GM18507 (cell line): ENCODE measurements at places on chromosomes 5 and 9.

GRCh38 chr5:96200641-96201040 lies 232.4 kb downstream of the PCSK1 start:
- DNase-seq: no peak

GRCh38 chr5:131769336-131769735 lies 27.5 kb downstream of the FNIP1 start:
- DNase-seq: no peak

DNA sequence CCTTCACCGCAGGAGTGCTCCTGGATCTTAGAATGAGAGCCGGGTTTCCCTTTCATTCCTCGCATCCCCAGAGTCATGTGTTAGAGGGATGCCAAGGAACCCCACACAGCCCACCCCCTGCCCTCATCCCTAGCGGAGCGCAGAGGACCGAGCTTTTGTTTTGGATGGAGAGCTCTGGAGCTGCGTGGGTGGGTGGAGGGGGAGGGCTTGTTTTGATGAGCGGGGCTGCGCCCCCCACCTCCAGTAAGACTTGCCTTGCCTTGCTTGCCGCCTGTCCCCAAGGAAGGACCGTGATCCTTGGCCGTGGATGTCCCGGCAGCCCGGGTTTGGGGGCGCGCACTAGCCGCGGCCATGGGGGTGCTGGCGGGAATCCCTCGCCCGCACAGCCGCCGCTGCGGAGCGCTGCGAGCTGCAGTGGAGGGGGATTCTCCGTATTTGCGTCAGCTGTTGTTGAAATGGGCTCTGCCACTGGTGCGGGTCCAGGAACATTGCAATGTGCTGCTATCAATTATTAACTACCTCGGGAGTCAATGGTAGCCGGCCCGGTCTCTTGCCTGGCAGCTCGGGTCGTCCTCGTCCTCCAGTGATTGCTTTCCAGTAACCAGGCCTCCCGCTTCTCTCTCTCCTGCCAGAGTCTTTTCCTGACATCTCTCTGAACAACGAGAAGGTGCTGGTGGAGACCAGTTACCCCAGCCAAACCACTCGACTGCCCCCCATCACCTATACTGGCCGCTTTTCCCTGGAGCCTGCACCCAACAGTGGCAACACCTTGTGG lies 1.0 kb downstream of the EGR1 start:
- DNase-seq: no peak

- DNase-seq: peak; percentile 43
Observed at GRCh38 chr5:160506006-160507004, 84.7 kb downstream of the PTTG1 start.

DNA sequence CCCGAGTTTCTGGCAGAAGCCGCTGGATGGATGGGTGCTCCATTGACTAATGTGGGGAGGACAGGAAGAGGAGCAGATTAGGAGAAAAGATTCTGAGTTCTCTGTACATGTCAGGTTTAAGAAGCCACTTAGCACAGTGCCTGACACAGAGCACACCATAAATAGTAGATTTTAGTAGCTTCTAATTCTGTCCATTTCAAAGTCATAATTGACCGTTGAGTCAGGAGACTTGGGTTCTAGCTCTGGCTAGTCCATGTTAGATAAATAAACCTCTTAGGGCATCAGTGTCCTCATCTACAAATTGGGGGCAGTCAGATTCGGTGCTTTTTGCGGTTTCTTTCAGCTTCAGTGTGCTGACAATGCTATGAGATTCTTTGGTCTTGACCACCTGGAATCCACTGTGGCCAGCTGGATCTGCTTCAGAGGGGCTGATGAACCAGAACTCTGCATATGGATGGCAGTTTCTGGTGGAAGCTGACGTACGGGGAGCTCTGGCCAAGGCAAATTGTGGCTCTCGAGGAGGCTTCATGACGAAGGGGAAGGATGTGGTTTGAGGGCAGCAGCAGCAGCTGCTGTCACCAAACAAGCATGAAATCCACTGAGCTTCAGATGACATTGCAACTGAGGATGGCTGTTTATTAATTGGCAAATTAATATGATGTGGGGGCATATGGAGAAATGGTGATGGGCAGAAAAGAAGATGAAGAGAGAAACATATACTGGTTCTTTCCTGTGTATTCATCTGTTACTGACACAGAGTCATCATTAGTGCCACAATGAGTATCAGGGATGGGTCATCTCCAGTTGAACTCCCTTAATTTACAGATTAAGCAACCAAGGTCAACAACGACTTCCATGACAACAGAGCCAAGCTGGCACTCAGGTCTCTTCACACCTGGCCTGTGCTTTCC lies 134.4 kb downstream of the AOPEP start:
- peak; percentile 68 for DNase-seq

DNA sequence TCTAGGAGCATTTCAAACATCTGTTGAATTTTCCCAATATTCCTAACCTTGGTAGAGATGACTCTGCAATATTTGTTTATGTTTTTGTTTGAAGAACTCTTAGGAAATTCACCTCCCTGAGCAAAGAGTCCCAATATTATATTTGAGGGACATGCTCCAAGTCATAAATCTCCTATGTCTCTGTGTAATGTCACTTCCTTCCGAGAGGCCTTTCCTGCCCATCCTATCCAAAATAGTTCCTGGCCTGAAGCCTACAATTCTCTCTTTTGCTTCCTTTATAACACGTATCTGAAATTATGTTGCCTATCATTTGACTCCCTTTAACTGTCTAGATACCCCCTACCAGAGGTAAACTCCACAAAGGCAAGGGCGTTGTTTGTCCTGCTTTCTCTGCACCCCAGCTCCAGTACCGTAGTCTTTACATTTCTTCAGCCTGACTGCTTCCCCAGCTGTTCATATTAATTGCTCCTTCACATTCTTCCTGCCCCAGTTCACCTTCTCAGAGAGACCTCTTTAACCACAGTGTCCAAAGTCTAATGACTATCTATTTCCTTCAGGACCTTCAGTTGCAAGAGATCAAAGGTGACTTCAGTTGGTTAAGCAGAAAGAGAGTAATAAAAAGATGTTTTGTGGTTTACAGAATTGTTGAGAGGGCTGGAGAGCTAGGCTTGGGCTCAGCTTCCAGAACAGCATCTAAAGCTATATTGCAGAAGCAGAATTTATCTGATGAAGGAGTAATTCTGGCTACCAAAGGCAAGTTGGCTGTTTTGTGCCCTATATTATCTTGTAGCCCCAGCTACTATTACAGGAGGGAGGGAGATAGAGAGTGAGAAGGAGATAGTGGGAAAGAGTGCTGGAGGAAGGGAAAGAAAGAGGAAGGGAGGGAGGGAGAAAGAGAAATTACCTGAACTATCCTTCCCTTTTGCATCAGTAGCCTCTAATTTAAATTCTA lies 109.3 kb upstream of the TMEM161B start:
- no peak for DNase-seq

- DNase-seq: no peak
Observed at GRCh38 chr9:27726244-27727081, 153.2 kb upstream of the C9orf72 start.

DNA sequence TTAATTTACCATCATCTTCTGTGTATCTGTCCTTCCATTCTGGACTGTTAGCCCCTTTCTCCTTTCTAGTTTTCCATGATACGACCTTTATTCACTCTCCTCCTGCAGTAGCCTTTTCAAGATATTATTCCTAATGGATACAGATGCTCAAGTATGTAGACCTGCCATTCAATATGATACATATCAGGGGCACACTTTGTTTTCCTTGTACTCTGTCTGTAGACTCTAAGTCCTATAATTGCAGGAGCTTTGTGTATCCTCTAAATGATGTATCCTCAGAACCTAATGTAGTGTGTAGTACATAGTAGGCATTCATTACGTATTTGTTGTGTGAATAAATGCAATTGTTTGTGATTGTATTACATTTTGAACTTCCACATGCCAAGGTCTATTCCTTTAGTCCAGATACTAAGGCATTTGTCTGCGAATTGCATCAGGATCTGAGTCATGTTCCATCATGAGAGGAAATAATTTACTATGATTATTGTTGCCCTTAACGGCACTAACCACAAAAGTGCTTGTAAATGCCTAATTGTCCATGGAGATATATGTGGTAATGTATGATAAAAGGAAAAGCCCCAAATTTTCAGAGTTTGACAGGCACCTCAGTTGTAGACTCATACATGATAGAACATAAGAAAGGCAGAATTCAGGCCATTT lies 57.1 kb upstream of the IZUMO3 start:
- DNase-seq: no peak

DNA sequence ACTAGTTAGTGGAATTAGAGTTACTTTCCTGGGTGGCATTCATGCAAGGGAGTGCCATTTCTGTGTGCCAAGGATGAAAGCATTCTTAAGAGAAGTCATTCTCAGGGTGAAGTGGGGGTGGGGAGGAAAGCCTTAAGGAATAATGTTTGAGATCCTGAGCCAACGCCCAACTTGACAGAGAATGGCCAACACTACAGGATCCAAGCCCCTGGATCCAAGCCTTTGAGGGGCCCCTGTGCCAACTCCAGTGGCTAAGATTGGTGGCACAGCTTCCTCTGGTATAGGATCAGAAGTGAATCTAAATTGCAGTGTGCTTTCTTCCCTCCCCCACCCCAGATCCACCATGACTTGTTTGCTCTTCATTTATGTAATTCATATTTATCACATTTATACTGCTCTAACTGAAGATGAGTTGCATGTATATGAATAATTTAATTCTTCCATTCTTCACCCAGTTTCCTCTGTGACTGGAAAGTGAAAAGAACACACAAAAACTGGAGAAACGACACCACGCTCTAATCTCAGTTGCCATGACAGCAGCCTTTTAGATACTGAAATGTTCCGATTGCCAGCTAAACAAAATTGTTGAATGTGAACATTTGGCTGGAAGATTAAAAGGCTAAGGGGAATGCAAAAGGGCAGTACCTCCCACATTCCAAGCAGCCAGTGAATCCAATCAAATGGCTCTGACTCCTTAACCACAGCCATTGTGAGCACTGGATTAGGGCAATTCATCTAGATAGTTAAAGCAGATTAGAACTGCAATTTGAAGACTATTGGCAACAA lies 4.5 kb downstream of the ZNF608 start:
- DNase-seq: no peak

- DNase-seq: no peak
Observed at GRCh38 chr5:129906177-129906887, 2.1 kb downstream of the CHSY3 start.

- DNase-seq: no peak
Observed at GRCh38 chr9:36935332-36935731, 98.7 kb downstream of the PAX5 start.

- no peak for DNase-seq
Observed at GRCh38 chr5:127562252-127562651, 44.8 kb downstream of the PRRC1 start.

- DNase-seq: no peak
Observed at GRCh38 chr5:1545126-1545804, 21.5 kb upstream of the LPCAT1 start.

DNA sequence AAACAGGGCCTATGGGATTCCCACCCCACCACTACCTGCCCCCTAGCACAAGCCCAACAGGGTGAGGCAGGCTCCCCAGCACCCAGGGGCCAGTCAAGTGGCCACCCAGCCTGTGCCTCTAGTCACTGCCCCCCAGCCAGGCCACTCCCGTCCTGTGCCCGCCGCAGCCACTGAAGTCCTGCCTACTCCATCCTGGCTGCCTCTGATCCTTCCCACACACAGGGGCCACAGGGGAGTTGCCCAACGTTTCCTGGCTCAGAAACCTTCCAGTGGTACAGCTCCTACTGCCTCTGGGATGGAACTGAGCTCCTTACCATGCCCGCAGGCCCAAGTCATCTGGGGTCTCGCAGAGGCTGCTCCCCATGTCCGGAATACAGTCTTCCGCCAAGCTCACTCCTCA lies 70.2 kb upstream of the STXBP1 start:
- DNase-seq: no peak

- no peak for DNase-seq
Observed at GRCh38 chr5:82635561-82636288, 357.6 kb upstream of the RPS23 start.

DNA sequence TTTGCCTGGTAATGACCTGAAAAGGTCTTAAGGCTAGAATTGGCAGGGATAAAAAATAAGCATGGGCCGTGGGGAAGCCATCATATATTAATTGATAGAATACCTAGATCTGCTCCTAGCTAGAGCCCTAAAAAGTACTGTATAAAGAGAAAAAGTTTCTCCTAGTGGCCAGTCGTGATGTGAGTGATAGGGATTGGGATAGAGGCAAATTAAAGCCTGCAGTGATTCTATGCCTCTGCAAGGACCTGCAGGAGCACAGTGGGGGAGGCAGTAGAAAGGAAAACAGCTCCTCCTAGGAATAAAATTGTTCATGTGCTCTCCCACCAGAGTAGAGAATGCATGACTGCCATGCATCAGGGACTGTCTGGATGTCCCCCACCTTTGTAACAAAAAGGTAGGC lies 56.2 kb upstream of the FTMT start:
- DNase-seq: no peak

- peak; percentile 22 for DNase-seq
Observed at GRCh38 chr5:151020304-151021110, at the start of gene GPX3. Gene GPX3 (plus strand): TSS chr5:151020591. CDS start chr5:151020655, 64 bp downstream.

DNA sequence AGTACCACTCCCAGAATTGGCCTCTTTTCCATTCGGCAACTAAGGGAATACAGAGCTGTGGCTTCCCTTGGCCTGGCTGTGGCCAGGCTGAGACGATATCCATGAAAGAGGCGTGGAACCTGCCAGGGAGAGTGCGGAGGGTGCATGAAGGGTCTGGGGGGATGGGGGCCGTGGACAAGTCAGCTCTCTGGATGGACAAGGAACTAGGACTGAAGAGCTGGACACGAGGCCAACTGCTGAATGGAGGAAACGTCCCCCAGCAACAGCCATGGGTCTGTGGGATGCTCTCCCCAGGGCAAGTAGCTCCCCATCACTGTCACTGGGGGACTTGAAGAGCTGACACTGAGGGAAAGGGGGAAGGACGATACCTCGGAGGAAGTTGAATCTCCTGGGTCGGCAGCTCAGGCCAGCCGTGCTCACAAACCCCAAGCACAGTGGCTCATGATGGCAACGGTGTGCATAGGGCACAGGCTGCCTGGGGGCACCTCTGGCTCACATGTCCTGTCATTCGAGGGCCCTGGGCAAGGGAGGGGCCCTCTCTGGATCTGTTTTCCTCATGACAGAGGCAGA lies 4.1 kb upstream of the OLFM1 start:
- DNase-seq: no peak

GRCh38 chr5:1008451-1009358 lies at the start of gene NKD2:
Gene NKD2 (plus strand): TSS chr5:1008802. CDS start chr5:1009058, 256 bp downstream.
- peak; percentile 50 for DNase-seq

DNA sequence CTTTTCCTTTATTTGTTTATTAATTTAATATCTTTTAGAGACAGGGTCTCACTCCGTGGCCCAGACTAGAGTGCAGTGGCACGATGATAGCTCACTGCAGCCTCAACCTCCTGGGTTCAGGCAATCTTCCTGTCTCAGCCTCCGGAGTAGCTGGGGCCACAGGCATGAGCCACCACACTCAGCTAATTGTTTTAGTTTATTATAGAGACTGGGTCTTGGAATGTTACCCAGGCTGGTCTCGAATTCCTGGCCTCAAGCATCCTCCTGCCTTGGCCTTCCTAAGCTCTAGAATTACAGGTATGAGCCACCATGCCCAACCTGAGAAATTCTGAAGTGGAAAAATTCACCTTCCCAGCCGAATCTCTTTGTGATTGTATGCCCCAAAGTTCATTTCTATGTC lies 139.4 kb upstream of the SLC12A2 start:
- DNase-seq: no peak

DNA sequence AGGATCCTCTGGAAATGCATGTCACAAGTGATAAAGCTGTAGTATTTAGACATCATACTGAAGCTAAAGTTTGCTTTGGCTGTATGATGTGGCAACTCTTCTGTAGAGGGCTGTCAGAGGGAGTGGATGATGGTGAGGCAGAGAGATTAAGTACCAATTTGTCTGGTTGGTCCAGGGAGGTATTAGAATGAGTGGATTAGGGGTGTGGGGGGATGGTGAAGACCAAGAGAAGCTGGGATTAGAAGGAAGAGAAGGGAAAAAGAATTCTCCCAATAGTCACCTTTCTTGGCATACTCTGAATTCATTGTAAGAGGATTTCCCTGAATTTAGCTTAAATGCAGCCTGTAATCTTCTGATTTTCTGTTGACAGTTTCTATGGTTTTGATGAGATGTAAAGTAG lies 3.6 kb downstream of the PCDHAC2 start:
- no peak for DNase-seq
